Heart left ventricle (tissue), 16 donors: ENCODE measurements at places on chromosomes 12 and 14. TPM values are rescaled to one million over a fixed set of nuclear protein-coding genes. Genes with fewer than 3 reads are reported as not detected.

The SDSL gene
- 2.5 TPM for polyA plus RNA-seq

DNA sequence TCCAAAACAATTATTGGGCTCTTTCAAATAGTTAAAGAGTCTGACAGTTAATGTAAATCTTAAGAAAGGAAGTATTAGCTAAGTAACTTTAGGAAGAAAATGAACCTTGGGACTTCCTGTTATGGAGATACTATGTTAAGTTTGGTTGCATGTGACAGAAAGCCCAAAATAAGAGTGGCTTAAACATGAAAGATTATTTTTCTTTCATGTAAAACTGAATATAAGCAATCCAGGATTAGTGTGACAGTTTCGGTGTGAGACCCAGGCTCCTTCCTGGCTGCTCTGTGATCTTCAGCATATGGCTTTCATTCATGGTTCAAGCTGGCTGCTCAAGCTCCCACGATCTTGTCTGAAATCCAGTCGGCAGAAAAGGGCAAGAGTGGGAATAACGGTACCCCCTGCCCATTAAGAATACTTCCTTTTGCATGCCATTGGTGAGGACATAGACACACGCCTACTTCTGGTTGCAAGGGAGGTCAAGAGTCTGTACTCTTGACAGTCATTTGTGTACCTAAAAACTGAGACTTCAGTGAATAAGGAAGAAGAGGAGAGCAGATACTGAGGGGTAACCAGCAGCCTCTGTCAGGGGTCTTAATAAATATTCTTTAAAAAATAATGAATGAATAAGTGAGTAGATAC, 2.2 kb upstream of the RPAP3 start:
- DNase-seq: no peak

GRCh38 chr12:58138424-58138823, 197.1 kb downstream of the ATP23 start:
- DNase-seq: no peak

DNA sequence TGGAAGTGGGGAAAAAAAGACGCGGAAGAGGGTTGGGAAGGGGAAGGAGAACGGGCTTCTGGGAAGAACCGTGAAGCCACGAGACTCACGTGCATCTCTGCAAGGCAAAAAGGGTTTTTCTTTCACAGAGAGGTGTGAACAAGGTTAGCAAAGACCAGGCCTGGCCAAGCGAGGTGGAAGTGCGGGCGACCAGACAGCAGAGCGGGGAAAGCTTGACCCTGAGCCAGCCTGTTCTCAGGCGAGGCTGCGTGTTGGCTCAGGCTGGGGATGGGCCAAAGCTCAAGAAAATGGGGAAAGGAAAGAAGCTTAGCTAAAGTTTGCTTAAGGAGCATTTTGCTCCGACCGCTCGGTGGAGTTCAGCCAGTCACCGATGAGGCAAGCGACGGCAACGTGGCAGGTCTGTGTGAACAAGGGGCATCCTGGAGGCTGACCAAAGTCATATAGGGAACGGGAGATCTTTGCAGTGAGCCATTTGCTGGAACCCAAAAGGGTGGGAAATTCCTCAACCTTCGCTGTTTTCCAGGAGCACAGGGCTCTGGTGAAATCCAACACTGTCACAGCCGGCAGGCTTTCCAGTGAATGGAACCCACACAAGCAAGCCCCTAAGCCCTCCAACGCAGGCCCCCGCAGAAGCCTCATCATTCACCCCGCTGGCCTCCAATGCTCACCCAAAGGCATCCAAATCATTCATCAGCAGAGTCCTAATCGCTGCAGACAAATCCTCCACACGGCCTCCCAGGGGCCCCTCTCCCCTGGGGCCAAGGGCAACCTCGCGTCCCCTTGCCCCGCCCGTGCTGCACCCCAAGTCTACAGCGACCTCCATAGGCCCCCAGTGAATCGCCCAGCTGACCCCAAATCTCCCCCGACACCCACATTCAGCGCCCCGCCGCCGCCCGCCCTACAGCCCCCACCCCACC, 754 bp downstream of the ZNF605 start:
- DNase-seq: no peak

GRCh38 chr12:22803725-22804124, 178.8 kb downstream of the ETNK1 start:
- no peak for DNase-seq

DNA sequence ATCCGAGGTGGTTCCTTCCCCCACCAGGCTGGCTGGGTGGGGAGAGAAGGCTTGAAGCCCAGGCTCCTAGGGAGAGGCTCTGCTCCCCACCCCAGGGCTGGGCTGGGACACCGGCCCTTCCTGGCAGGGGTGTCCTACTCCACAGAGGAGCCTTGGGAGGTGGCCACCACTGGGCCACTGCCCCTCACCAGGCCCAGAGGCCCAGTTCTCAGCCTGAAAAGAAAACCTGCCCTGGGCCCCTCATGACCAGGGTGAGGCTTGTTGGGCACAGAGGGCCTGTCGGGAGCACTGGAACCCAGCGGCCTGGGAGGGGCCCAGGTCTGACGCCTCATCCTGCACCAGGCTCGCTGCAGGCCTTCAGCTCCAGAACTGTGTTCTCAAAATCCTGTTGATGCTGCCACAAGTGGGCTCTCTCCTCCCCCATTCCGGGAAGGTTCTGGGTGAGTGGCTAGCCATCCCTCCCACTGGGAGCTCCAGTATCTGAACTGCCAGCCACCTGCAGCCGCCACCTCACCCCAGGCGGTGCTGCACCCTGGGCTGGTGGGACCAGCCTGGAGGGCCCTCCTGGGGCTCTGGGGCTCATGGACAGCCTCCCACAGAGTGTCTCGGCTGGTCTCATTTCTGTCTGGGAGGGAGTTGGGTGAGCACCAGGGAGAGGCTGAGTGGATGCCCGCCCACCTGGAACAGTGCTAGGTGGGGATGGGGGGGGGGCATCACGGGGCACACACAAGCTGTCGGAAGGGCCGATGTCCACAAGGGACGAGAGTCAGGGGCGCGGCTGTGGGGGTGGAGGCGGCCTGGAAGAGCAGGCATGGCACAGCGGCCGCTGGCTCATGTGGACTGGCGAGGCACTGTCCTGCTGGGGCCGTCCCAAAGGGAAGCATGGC, 11.8 kb downstream of the BAG5 start:
- peak; percentile 31 for DNase-seq

DNA sequence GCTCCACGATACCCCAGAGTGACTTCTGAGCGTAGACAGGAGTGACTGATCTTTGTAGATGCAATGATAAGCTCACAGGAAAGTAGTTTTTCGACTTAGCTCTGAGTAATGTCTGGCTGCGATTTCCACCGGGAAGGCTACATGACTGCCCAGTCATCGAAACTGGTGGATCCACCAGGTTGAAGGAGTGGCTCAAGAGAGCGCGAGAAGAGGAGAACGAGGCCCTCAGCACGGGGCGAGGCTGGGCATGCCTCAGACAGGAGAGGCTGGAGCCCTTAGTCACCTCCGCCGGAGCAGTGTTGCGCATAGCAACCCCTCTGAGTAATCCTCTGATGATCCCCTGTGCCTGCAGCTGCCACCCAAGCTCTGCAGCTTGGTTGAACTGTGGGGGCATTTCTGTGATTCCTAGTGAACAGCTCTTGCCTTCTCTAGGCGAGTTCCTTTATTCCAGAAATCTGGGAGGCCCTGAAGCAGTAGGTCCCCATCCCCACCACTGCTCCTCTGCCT, 25.6 kb downstream of the ELK3 start:
- DNase-seq: no peak
